ENCODE measurements at places on chromosomes 12 and 14. TPM values are rescaled to one million over a fixed set of nuclear protein-coding genes. Genes with fewer than 3 reads are reported as not detected.

DNA sequence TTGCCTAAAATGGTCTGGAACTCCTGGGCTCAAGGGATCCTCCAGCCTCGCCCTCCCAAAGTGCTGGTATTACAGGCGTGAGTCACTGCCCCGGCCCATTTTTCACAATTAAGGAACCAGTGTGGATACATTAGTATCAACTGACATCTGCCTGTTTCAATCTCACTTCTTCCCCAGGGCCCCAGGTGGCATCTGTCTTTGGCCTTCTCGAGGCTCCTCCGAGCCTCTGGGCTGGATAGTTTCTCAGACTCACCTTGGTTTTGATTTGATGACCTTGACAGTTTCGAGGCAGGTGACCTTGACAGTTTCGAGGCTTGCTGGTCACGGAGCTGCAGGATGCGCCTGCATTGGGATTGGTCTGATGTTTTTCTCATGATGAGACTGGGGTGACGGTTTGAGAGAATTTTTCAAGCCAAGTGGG, 41.0 kb upstream of the NCOR2 start:
- peak; percentile 71 for DNase-seq

GRCh38 chr12:12441843-12442461, 85.1 kb downstream of the BORCS5 start:
- peak; percentile 62 for DNase-seq

- no peak for DNase-seq
Observed at GRCh38 chr12:94112121-94112520, 36.3 kb upstream of the PLXNC1 start.

DNA sequence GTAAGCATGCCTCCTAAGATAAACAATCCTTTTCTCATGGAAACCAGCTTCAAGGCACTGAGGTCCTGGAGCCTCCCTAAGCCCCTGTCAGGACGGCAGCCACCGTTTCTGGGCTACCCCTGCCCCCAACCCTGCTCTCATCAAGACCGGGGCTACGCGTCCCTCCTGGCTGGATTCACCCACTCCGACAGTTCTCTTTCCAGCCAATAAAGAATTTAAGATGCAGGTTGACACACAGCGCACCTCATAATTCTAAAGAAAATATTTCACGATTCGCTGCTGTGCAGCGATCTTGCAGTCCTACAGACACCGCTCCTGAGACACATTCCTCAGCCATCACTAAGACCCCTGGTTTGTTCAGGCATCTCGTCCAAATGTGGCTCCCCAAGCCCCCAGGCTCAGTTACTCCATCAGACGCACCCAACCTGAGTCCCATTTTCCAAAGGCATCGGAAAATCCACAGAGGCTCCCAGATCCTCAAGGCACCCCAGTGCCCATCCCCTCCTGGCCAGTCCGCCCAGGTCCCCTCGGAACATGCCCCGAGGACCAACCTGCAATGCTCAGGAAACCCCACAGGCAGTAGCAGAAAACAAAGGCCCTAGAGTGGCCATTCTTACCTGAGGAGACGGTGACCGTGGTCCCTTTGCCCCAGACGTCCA, 336.3 kb downstream of the TMEM121 start:
- no peak for DNase-seq

Gene DNAJC22
- not detected for total RNA-seq

DNA sequence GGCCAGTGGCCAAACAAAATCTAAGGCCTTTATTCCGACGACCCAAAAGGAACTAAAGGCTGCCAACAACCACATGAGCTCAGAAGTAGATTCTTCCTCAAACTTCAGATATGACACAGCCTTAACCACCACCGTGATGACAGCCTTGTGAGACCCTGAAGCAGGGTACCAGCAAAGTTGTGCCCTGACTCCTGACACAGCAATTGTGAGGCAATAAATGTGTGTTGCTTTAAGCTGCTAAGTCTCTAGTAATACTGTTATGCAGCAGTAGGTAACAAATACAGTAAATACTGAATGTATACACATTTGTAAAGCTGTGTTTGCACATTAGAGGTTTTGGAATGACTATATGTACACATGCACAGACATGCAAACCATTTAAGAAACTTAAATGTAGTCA, 10.7 kb upstream of the SLC6A13 start:
- no peak for DNase-seq

DNA sequence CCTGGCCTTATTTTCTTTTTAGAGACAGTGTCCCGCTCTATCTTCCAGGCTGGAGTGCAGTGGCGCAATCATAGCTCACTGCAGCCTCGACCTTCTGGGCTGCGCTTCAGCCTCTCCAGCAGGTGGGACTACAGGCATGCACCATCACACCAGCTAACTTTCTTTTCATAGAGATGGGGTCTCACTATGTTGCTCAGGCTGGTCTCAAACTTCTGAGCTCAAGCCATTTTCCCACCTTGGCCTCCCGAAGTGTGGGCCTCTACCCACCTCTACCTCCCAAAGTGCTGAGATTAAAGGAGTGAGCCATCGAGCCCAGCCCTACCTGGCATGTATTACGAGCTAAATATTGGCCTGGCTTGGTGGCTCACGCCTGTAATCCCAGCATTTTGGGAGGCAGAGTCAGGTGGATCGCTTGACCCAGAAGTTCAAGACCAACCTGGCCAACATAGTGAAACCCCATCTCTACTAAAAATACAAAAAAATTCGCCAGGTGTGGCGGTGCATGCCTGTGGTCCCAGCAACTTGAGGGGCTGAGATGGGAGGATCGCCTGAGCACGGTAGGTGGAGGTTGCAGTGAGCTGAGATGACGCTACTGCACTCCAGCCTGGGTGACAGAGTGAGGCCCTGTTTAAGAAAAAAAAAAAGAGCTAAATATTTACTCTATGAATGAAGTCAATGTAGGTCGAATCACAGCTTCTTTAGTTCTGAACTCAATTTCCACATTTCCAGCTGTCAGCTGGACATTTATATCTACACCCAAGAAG, 7.6 kb upstream of the RILPL1 start:
- DNase-seq, result no peak

Gene IRAK3
- 0.32 TPM for total RNA-seq

Gene IFNG-AS1
- total RNA-seq, result not detected

DNA sequence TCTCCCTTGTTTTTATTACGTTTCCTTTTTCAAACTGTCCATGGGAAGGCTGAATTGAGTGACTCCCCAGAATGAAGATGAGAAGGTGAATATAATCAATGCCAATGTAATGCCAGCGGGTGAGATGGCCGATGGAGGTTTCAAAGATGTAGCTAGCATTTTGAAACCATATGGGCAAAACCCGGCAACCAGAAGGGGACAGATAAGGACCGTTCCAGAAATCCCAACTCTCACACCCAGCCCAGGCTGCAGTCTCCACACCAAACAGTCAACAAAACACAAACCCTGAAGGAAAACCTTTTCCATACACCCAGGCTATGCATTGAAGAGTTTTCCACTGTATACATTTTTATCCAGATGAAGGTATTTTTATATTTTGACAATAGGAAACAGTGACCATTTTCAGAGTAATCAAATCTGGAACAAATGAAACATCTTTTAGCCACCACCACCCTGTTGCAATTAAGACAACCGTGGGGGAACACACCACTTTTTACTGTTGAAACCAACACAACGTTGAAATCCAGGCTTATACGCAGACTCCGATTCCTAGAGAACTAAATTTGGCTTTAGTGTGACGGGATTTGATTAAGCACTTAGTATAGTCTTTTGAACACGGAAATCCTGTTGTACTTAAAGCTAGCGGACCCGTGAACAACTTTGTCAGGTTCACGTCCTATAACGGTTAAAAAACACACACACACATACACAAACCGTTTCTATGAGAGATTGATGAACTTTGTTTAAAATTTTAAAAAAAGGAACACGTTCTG, 19.0 kb downstream of the PHETA1 start:
- no peak for DNase-seq

- DNase-seq, result peak; percentile 96
Observed at GRCh38 chr12:76329159-76329558, 19.1 kb downstream of the BBS10 start.

Gene CCDC175
- total RNA-seq, result not detected

Gene SLC35F4
- not detected for total RNA-seq

DNA sequence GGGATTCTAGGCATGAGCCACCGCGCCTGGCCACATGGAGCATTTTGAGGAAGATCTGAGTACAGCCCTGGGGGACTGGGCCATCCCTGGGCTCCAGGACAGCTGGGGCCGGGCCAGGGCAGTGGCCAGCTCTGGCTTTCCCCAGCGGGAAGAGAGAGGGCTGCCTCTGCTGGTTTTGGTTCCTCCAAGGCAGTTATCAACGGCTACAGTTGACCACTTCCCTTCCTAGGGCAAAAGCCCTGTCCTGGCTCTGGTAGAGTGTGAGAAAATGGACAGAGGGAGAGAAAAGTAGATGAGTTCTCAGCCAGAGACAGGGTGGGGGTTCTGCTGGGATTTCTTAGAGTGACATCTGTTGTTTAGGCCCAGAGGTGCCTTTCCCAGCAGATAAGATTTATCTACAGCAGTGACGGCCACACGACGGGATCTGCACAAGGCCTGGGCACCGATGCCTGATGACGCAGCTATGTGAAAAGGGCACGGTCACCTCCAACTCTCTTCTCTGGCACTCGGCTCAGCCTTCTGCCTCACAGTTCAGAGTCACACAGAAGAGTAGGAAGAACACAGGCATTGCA, 5.5 kb upstream of the HVCN1 start:
- no peak for DNase-seq

DNA sequence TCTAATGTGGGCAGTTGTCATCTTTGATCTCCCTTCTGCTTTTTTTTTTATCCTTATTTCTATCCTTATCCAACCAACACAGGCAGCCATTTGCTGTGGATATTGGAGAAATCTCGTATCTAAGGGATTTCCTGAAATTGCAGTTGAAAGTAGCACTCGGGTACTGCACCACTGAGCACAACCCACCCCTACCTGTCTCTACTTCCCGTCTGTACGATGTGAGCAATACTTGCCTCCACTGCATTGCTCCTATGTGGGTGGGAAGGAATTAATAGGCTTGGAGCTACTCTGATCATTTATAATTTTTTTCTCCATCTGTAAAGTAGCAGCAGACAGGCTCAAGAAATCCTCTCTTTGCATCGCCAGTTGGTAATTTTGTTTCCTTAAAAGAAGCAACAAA, 300.4 kb downstream of the SNAPC1 start:
- DNase-seq, result no peak

DNA sequence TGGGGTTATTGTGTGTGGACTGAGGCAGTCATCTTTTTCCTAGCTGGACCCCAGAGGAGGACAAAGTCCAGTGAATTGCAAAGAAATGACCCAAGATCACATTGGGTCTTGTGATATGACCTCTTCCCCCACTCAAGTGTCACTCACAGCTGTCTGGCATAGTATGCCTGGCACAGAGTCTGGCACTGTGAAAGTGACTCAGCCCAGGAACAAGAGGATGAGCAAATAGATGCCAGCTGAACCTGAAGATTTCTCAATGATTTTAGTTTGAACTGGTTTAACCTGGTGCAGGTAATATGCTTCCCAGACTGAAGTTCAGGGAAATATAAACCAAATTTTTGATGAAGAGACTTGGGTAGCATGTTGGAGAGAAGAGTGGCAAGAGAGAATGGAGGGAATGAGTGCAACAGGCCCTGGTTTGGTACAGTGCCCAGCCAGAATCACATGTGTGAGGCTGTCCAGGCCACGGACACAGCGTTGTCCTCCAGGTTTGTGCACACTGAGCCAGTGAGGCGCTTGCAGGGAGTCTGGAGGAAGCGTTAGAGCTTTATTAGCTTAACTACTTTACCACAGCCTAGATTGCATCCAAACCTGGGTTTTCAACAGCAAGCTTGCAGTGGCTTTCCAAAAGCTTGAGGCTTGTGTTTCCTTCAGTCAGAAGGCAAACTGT, 332.9 kb downstream of the NUAK1 start:
- peak; percentile 39 for DNase-seq

- no peak for DNase-seq
Observed at GRCh38 chr14:52318062-52318461, 4.0 kb downstream of the PTGER2 start.

- DNase-seq, result peak; percentile 17
Observed at GRCh38 chr14:35533357-35534207, at the start of gene INSM2. Gene INSM2 (plus strand): TSS chr14:35534164. CDS start chr14:35534253, 89 bp downstream.

DNA sequence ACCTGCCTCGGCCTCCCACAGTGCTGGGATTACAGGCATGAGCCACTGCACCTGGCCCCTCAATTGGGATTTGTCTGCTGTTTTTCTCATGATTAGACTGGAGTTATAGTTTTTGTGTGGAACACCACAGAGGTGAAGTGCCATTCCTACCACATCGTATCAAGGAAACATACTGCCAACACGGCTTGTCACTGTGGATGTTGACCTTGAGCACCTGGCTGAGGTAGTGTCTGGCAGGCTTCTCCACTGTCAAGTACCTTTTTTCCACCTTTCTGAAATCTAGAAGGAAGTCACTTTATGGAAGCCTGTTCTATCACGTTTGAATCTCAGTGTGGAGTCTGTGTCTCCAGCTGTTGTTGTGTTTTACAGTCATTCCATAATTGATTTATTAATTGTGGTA, 21.4 kb upstream of the SEL1L start:
- DNase-seq, result no peak

Gene FLVCR2
- 0.11 TPM for total RNA-seq

Gene SALL2
- total RNA-seq, result 2.6 TPM

Gene SERPINA6
- total RNA-seq, result not detected

DNA sequence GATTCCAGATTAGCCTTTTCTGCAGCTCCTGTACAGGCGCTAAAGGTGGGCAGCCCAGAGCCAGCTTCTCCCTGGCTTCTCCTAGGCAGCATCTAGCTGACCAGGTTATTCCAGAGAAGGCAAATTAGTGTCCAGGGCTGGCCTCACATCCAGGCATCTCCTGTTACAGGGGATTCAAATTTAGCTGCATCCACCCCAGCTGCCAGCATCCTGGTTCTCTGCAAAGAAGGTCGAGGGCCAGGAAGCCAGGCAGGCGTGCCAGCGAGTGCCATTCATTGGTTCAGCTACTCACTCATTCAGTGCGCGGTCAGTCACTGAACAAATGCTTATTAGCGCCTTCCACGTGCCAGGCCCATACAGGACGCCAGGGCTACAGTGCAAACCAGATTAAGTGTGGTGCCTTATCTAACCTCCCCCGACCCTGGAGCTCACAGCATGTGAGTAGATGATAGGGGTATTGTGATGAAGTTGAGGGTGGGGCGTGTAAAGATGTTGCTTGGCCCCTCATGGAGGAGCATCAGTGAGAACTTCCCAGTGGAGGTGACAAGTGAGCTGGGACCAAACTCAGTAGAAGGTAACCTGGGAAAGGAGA, 15.7 kb upstream of the FAM222A start:
- DNase-seq, result no peak

Gene WIF1
- total RNA-seq, result not detected

- no peak for DNase-seq
Observed at GRCh38 chr14:94773061-94773648, 3.2 kb upstream of the GSC start.

Gene LRCOL1
- not detected for total RNA-seq

All from foreskin keratinocyte (primary cell).